ENCODE measurements at places on chromosomes 2 and 18.

DNA sequence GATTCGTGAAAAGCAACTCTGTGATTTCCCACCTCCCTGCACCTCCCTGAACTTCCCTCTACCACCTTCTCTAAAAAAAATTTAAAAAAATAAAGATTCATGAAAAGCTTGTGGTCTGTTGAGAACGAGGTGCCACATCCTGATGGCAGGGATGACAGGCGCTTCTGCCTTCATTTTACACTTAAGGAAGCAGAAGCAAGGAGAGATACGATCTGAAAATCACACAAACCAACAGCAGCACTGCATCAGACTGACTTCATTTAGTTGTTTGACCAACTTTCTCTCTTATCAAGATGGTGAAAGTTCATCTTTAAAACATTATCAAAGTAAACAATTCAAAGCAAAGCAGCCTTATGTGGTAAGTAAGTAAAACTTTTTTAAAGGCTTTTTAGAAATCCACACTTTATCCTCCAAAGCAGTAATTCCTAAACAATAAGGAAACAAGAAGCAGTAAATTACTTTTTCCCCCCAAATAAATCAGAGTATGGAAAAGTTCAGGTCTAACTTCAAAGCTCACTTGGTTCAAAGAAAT, 15.5 kb downstream of the WDFY1 start:
- no peak for DNase-seq

GRCh38 chr2:62692225-62692624, 13.3 kb upstream of the EHBP1 start:
- DNase-seq, result no peak

DNA sequence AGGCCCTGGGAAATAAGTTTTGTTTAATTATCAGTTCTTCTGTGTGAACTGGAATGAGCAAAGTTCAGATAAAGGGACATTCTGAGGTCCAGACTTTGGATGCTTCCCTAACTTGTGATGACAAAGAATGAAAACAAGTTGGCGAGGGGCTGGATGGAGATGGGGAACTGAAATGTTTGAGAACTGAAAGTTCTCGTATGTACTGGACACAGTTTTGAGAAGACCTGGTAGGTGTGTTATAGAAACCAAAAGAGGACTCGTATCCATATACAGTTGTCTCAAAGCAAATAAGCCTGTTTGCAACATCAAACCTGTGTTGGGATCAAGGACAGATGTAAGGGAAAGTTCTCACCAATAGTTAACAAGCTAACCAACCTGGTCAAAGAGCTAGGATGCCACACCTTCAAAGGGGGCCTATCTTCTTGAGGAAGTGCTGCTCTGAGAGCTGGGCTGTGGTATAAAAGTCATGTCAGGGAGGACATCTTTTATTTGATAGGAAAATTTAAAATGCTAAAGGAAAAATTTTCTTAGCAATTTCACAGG, at the start of gene UPP2:
TSS of gene UPP2 (plus strand) at position 493 of the 543 bp plus-strand sequence. CDS start 188 bp downstream, outside the sequence.
- DNase-seq, result no peak

DNA sequence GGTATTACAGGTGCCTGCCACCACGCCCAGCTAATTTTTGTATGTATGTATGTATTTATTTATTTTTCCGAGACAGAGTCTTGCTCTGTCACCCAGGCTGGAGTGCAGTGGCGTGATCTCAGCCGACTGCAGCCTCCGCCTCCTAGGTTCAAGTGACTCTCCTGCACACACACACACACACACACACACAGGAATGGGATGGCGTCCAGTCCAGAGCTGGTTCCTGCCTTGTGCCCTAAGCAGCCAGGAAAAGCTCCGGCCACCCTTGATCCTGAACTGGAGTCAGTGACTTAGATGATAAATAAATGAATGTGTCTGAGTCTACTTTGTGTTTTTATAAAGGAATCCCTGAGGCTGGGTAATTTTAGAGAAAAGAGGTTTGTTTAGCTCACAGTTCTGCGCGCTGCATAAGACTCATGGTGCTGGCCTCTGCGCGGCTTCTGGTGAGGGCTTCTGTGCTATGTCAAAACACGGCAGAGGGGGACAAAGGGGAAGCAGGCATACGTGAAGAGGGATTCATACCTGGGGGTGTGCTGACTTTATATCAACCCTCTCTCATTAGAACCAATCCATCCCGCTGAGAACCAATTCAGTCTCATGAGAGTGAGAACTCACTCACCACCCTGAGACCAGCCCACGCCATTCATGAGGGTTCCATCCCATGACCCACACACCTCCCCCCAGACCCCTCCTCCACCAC, 59.7 kb upstream of the PHLPP1 start:
- no peak for DNase-seq

DNA sequence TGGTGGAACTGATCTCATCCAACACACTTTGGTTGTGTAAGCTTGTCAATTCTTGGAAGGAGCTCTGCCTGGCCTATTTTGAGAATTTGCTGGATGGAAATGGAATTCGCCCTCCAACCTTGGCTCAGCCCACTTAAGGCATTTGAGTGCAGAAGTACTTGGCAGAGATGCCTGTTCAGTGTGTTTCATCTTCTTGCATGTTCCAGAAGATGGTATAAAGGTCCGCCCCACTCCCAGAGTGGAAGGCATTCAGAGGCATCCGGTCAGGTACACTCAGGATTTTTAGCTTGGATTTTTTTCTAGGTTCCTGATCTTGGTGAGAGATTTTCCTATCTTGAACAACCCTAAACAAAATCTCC, 61.3 kb upstream of the TXNDC2 start:
- DNase-seq, result no peak

- DNase-seq, result no peak
Measured at GRCh38 chr2:215357660-215358059, 45.8 kb downstream of the ATIC start.

- DNase-seq, result no peak
Measured at GRCh38 chr2:222452422-222452950, 28.1 kb downstream of the SGPP2 start.

- DNase-seq, result no peak
Measured at GRCh38 chr2:138867341-138867740, 87.2 kb upstream of the NXPH2 start.

- no peak for DNase-seq
Measured at GRCh38 chr2:233938676-233939370, 21.6 kb downstream of the TRPM8 start.

GRCh38 chr2:100845141-100845991, 25.4 kb downstream of the NPAS2 start:
- DNase-seq, result no peak

GRCh38 chr2:239309398-239310245, 91.2 kb downstream of the HDAC4 start:
- DNase-seq, result no peak

Data from NCI-H1436 (cell line).